NCI-H187 treated with DMSO at 0.1 percent for 48 hours (cell line): ENCODE measurements at places on chromosomes 3 and 15.

DNA sequence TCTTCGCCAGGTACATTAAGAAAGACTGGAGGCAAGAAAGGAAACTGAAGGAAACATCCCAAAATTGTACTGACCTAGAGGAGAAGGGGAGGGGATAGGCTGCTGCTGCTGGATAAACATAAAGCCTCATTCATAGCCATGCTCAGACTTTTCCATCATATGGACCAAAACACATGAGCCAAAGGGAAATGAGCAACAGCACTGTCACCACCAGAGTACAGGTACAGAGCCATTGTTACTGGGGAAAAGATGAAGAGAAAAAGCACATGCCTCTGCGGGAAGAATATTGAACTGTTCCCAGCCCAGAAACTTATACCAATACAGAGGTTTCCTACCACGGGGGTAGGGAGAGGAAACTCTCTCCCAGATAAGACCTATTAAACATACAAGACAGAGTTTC is 861.9 kb downstream of the NTRK3 start:
- DNase-seq = no peak

DNA sequence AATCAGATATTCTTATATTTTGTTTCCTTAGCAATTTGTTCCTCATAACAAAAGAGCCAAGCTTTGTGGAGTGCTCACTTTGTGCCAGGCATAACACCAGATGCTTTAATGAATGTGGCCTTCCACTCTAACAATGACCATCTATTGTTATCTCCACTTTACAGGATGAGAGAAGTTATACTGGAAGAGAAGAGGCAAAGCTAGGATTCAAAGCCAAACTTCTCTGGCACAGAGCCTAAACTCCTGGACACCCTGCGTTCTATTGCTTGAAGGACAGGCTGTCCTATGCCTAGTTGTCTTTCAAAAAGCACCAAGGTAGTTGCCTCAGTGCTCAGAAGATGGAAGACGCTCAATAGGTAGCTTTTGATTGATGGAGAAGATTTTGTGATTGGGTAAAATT is 123.2 kb upstream of the FEZF2 start:
- no peak for DNase-seq

DNA sequence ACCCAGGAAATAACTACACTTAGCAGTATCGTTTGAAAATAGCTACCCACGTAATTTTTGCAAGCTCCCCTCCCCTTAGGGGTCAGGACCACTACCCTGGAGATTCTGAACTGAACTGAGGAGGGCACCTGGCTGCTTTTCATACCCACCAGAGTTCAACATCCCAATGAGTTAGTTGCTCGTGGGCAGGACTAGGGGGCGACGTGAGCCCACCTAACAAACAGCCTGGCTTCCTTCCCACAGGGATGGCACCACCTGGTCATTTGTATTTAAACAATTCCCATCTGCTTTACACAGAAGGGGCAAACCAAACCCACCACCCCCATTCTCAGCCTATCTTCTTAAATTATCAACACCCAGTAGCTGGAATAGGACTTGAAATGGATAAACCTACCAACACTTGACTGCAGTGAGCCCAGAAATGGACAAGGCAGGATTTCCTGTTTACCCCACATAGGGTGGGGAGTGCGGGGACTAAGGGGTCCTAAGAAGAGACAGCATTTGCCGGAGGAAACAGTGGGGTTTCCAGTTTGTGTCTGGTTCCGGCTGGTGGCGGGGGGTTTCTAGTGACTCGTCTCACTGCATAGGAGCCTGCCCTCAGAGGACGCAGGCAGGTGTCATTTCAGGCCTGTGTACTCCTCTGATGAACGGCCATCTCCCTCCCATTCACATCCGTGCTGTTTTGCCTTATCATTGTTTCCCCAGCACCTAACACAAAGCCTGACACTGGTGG is 11.6 kb upstream of the VGLL4 start:
- no peak for DNase-seq

GRCh38 chr15:70882361-70882760 is 9.9 kb downstream of the THAP10 start:
- no peak for DNase-seq

DNA sequence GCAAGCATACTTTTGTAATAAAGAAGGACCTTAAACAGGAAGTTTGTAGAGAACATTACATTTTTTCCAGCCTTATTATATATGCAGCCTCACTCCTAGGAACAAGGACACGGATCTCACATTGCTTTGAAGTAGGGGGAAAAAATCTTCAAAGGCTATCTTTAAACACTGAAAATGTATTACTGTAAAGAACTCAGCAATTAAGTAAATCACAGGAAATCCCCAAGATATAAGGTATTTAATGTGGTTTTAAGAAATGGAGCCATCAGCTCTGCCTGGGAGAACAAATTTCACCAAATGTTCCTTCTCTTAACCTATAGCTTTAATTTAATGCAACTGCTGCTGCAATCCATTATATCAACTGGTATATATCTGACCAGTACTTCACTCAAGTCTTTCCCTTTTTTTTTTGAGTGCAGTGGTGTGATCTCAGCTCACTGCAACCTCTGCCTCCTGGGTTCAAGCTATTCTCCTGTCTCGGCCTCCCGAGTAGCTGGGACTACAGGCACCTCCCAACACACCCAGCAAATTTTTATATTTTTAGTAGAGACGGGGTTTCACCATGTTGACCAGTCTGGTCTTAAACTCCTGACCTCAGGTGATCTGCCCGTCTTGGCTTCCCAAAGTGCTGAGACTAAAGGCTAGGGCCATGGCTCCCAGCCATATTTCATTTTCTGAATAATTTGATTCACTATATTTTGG is 2.8 kb downstream of the BTLA start:
- DNase-seq = no peak

- no peak for DNase-seq
Observed at GRCh38 chr15:42349186-42349585, 10.1 kb upstream of the CAPN3 start.

DNA sequence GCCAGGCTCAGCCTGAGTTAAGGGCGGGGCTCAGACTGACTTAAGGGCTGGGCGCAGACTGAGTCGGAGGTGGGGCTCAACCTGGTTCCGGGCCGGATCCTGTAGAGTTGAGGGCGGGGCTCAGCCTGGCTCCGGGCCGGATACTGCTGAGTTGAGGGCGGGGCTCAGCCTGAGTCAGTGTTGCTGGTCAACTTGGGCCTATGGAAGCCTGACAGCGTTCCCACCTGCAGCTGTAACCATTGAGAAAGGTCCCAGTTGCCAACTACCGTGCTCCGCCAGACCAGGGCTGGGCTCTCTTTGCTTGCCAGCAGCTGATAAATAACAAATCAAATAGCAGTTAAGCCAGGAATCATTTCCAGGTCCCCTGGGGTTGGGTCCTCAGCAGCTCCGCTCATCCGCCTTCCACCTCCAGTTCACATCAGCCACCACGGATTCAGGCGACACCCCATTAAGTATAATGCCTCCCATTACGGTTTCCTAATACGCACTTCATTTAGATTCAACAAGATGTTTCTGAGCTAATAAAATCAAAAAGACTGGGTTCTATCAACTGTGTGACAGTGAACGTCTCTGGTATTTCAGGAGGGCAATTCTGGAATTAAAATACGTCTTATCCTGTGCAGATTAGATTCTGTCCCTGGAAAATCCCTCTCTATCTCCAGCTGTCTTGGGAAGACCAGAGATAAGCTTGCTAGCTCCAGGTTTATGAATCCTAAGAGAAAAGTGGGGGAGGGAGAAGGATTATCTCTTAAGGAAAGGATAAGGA is 7.3 kb downstream of the GRIP2 start:
- DNase-seq = no peak

- no peak for DNase-seq
Observed at GRCh38 chr3:94515983-94516382, 453.1 kb downstream of the NSUN3 start.

DNA sequence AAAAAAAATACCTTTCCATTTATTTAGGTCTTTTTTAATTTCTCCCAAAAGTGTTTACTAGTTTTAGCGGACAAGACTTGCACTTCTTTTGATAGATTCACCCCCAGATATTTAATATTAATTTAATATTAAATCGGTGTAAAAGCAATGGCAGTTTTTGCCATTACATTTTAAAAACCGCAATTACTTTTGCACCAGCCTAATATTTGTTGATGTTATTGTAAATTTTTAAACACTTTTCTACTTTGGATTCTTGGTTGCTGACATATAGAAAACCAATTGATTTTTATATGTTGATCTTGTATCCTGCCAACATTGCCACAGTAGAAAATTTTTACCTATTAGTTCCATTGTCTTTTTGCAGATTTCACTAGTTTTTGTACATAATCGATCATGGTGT is 63.9 kb upstream of the PXYLP1 start:
- no peak for DNase-seq

DNA sequence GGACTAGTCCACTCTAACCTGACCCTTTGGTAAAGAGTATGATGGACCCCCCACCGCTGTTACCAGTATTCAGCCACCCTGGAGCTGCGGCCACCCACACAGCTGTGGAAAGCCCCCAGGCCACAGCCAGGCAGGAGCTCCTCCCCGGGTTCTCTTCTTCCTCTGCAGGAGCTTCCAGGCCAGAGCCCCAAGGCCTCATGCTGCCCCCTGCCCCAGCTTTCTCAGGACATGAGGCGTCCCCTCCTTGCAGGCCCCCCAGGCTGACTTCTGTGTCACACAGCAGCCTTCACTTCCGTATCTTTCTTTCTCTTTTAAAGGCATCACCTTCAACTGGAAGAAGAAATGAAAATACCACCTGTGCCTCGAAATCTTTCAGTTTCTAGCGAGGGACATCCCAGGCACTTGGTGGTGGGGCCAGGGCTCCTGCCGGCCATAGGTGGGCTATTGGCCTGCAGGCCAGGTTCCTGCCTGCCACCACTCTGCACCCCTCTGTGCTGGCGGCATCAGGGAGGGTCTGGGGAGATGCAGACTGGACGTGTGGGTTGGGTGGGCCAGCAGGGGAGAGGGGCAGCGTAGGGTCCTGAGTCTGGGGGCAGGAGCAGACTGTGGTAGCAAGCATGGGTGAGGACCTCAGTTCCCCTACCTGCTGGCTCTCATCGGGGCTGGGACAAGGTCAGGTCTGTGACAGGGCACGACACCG is 19.9 kb downstream of the KLF13 start:
- no peak for DNase-seq

- DNase-seq = no peak
Observed at GRCh38 chr3:58471025-58471887, 20.6 kb upstream of the KCTD6 start.

GRCh38 chr3:46087871-46088270 is 60.6 kb upstream of the XCR1 start:
- no peak for DNase-seq

DNA sequence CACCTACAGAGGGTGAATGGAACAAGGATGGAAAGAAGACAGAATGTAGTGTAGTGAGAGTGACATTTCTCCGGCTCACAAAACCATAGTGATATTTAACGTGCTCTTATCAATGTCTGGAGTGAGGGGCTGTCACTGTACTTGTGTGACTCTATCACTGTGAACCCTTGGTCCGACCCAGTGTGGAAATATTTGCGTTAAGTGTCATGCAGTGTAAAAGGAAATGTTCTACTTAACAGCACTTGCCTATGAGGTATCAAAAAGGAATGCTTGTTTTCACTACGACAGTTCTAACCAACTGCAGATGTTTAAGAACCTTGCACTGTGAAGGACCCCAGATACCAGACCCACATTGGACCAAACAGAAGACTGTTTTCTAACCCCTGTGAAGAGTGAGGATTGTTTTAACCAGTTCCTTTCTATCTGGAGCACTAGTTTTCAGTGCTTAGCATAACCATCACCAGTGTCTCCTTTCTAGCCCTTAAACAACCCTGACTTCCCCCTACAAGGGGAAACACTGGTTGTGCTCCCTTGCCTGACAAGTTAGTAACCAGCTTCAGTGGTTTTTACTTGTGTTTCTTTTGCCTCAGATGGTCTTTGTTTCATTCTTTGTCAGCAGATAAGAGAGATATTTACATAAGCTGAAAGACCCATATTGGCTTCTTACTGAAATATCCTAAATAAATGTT is 144.7 kb upstream of the ABHD17C start:
- no peak for DNase-seq

GRCh38 chr15:58870451-58870850 is 63.0 kb downstream of the SLTM start:
- DNase-seq = no peak

DNA sequence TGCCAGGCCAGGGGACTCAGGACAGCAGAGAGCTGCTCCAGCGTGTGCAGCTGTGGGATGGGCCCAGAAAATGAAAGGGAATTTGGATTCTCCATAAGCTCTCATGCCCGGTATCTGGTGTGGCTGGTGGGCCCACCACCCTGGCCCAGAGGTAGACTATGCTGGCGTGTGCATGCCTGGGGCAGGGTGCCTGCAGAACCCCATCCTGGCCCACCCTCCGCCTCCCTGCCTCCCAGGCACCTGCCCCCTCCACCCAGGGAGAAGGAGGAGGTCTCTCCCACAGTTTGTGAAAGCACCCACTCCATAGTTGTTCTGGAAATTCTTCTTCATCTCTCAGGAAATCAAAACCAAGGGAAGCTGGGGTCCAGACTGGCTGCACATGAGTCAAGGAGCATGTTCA is 112.9 kb downstream of the ADCY5 start:
- no peak for DNase-seq

DNA sequence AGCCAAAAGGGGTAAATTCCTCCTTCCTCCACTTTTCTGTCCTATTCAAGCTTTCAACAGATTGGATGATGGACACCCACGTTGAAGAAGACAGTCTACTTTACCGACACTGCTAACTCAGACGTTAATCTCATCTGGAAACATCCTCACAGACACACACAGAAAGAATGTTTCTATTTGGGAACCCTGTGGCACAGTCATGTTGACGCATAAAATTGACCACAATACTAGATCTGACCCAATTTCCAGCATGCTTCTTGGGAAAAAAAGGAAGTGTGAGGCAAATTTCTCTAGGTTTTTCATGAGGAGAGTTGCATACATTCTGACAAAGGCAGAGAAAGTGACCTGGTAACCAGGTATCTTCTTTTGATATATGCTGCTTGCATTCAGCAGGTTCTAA is 594.1 kb downstream of the FGF12 start:
- DNase-seq = no peak

- DNase-seq = no peak
Observed at GRCh38 chr15:74202452-74203401, at the start of gene STRA6. Gene STRA6 (minus strand): TSS chr15:74202787. CDS start chr15:74202267, 520 bp downstream.

- DNase-seq = no peak
Observed at GRCh38 chr3:28980131-28980530, 300.7 kb upstream of the RBMS3 start.

DNA sequence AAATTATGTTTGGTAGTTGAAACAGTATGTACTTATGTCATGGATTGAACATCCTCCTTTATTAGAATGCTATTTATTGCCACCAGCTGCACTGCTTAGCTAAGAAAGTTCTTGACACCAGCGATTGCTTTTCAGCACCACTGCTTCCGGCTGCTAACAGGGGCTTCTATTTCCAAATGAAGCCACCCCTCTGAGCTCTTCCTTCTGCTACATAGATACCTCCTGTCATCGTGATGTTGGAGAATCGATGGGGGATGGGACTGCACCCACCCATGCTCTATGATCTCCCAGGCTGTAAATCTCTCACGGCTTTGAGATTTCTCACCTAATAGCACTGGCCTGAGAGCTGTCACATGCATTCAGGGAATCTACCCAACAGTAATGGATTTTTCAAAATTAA is 259.2 kb downstream of the MEIS2 start:
- no peak for DNase-seq

GRCh38 chr3:11467875-11468274 is 175.8 kb downstream of the VGLL4 start:
- DNase-seq = no peak
